ENCODE measurements at places on chromosomes 16 and 17.

DNA sequence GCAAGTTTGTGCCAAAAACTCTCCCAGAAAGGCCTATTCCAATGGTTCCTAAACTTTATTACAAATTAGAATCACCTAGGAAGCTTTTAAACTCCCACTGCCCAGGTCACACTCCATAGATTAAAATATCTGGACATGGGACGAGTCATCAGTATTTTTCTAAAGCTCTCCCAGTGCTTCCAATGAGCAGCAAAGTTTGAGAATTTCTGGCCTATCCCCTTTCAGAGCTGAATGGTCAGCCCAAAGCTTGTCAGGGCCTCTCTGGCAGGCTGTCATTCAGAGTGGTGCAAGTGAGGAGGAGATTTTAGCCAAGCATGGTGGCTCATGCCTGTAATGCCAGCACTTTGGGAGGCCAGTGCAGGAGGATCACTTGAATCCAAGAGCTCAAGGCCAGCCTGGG, 2.4 kb downstream of the BCL6B start:
- DNase-seq: no peak

GRCh38 chr17:27579304-27579703, 51.7 kb upstream of the LGALS9 start:
- no peak for DNase-seq

- no peak for DNase-seq
Measured at GRCh38 chr17:64115043-64115698, 14.8 kb downstream of the ERN1 start.

- no peak for DNase-seq
Measured at GRCh38 chr17:76816590-76817135, 51.5 kb upstream of the MGAT5B start.

- no peak for DNase-seq
Measured at GRCh38 chr16:89167425-89167941, 4.1 kb upstream of the CDH15 start.

All from vagina (tissue), 2 donors.